ENCODE measurements at places on chromosomes 4 and X. TPM values are rescaled to one million over a fixed set of nuclear protein-coding genes. Genes with fewer than 3 reads are reported as not detected.

RFC1 gene
- 57.1 TPM for total RNA-seq

GYPB gene
- total RNA-seq = not detected

SLIT2 gene
- 36.4 TPM for total RNA-seq

ING2 gene
- 7.6 TPM for total RNA-seq
